ENCODE measurements at places on chromosomes 11 and 22.
A peak's percentile ranks its signal among the peaks of the same experiment; 100 is the strongest.

DNA sequence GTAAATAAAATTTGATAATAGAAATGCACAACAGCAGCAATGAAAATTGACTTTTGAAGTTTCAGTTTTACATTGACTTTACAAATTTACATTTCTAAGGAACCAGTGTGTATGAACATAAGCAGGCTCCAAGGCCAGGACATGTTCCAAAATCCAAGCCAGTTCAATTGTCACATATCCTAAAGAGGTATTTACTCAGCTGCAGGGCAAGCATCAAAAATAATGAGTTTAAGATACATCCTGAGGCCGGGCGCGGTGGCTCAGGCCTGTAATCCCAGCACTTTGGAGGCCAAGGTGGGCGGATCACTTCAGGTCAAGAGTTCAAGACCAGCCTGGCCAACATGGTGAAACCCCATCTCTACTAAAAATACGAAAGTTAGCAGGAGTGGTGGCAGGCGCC lies 39.0 kb upstream of the AKIP1 start:
- DNase-seq: no peak

- peak; percentile 92 for DNase-seq
Measured at GRCh38 chr22:37623075-37624016, 14.7 kb downstream of the GGA1 start.

- DNase-seq: peak; percentile 88
Measured at GRCh38 chr11:18588297-18589252, at the start of gene UEVLD. Gene UEVLD (minus strand): TSS chr11:18588734. CDS start chr11:18588654, 80 bp downstream.

DNA sequence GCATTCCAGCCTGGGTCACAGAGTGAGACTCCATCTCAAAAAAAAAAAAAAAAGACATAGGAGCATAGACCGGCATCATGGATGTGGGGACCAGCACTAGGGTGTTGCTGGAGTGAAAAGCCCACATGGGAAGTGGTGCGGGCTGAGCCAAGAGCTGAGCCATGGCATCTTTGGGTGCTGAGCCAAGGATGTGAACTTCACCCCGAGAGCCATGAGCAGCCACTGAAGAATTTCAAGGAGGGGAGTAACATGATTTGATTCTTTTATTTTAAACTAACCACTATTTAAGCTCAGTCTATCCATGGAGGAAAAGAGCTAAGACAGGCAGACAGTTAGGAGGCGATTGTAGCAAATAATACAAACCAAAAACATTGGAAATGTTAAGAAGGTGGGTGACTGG lies 57.4 kb downstream of the AHNAK start:
- DNase-seq: no peak

- no peak for DNase-seq
Measured at GRCh38 chr22:23107487-23108248, 34.1 kb downstream of the RSPH14 start.

GRCh38 chr11:7353100-7353499 lies 101.4 kb downstream of the SYT9 start:
- no peak for DNase-seq

- DNase-seq: no peak
Measured at GRCh38 chr11:8634498-8634897, 40.5 kb upstream of the STK33 start.

DNA sequence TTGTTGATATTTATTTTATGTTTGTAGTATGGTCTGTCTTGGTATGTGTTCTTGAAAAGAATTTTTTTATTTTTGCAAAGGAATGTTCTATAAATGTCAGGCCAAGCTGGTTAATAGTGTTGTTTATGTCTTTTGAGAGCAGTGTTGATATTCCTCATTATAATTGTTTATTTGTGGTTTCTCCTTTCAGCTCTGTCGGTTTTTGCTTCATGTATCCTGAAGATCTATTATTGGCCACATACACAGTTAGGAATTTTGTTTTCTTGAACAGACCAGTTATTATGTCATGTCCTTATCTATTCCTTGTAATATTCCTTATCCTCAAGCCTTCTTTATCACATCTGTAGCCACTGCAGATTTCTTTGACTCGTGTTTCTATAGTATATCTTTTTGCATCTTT lies 56.5 kb downstream of the PDHX start:
- no peak for DNase-seq

DNA sequence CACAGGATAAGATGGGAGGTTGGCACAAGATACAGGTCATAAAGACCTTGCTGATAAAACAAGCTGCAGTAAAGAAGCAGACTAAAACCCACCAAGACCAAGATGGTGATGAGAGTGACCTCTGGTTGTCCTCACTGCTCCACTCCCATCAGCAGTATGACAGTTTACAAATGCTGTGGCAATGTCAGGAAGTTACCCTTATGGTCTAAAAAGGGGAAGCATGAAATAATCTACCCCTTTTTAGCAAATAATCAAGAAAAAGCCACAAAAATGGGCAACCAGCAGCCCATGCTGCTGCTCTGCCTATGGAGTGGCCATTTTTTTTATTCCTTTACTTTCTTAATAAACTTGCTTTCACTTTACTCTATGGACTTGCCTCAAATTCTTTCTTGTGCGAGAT lies 8.7 kb upstream of the PIWIL4 start:
- no peak for DNase-seq

DNA sequence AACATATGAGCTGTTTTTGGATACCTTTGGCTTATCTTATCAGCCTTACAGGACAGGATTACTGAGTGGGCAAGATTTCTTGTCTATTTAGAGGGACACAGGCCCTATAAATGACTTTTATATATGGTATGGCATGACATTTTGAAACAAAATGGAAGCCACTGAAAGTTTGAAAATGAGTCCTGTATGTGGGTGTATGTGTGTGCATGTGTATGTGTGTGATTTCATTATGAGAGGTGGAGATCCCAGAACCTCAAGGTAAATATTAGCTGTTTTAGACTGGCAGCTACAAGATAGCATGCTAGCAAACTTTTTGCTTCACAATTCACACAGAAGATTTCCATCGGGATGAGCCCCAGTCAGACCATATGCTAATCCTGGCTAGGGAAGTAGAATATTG lies 970.5 kb upstream of the CCDC90B start:
- no peak for DNase-seq

DNA sequence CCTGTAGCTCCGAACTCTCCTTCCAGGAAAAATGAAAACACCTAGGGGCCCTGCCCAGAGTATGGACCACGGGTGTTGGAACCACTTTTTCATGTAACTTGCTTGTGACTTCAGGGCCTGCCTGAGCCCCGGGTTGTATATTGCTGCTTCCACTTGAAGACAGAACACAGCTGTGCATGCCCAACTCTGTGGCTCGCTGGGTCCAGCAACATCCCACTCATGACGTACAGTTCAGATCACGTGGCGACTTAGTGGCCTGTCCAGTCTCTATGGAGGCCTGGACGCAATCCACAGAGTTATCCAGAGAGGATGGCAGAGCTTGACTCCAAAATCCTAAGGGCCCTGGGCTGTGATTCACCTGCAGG lies 6.8 kb downstream of the C11orf21 start:
- no peak for DNase-seq

DNA sequence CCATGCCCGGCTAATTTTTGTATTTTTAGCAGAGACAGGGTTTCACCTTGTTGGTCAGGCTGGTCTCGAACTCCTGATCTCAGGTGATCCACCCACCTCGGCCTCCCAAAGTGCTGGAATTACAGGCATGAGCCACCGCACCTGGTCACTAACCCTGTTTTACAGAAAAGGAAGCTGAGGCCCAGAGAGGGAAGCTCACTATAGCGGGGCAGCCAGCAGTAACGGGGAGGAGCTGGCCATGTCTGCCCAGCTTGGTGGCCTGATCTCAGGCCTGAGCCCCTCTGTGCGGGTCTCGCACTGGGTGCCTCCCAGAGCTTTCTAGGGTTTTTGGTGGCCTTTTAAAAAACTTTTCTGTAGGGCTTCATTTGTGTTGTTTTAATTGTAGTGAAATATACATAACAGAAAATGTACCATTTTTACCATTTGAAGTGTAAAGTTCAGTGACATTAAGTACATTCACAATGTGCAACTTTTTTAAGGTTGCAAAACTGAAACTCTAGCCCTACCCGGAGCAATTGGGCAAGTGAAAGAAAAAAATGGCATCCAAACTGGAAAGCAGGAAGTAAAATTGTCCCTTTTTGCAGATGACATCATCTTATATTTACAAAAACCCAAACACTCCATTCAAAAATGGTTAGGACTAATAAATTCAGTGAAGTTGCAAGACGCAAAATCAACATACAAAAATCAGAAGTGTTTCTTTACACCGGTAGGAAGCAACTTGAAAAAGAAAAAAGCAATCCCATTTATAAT lies 14.5 kb upstream of the CYTH4 start:
- no peak for DNase-seq

DNA sequence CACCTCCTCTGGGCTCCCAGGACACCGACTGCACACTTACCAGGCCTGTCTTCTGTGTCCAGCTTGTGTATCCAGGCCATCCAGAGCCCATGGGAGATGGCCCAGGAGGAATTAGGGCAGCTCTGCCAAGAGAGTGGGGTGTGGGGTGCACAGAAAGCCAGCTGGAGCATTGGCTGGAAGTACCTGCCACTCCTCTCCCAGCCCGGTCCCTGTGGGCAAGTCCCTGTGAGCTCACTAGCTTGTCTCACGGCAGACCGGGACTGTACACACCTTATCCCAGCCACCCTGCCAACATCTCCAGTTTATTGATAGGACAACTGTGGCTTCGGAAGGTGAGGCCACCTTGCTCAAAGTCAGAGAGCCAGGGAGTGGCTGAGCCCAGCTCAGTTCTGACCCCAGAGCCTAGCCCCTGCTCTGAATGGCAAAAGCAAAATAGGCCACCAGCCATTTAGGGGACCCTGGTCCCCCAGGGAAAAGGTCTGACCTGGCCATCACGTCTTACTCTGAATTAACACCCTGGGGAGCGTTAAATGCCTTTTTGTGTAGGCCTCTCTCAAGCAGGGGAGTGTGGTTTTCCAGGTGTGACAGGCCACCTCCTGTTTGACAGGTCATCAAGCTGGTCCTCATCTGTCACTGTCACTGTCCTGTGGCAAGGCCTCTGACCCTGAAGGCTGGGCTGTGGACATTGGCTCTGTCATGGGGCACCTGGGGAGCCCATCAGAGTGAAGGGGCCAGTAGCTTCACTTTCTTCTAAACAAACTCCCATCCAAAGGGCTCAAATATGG lies 15.1 kb downstream of the UQCR10 start:
- no peak for DNase-seq

- no peak for DNase-seq
Measured at GRCh38 chr11:61372659-61373420, 10.7 kb downstream of the TMEM138 start.

- DNase-seq: no peak
Measured at GRCh38 chr22:45678961-45679912, 7.6 kb downstream of the ATXN10 start.

DNA sequence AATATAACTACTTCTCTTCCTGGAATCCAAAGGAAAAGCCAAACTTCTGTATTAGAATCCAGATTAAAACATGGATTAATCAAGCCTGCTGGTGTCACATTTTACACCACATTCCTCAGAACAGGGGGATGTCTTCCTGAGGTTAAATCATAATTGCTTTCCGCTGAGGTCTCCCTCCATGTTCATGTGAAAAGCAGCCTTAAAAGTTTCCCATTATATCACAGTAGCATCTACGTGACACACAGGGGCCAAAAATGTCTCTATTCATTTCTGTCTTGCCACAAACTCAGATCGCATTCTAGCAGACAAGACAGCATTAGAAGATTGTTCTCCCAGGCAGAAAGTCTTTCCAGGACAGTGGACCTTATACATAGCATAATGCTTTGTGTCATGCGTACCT lies 788.7 kb downstream of the OPCML start:
- DNase-seq: no peak

GRCh38 chr11:119400860-119401259 lies 19.4 kb upstream of the USP2 start:
- DNase-seq: no peak

DNA sequence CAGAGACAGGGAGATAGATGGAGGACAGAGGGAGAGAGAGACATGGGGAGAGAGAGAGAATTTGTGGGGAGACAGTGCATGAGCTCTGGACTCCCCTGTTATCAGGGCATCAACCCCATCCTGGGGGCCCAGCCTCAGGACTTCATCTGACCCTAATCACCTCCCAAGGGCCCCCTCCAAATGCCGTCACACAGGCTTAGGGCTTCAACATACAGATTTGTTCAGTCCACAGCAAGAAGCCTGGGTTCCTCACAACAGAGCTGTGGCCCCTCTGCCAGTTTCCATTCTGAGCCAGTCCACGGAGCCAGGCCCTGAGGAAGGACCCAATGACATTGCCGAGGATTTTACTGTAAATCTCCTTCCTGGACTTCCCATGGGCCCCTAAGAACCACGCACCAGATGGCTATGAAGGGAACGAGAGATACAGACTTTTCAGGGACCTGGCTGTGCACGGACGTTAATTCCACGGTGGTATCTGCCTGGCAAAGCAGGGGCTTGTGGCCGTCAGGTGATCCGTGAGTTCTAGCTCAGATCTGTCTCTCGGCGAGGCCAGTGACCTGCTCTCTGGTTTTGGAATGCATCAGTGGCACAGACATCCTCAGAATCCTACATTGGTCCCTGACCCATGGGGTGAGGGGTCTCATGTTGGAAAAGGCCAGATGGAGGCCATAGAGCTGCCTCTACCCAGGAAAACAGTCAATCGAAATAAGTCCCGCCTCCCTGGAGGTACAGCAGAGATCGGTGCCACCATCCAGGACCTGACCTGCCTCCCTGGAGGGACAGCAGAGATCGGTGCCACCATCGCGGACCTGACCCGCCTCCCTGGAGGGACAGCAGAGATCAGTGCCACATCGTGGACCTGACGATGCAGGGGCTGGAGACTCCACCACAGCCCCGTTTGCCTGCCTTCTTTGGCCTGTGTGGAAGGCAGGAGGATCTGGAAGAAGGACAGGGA lies 8.7 kb upstream of the B4GALNT4 start:
- DNase-seq: peak; percentile 59

GRCh38 chr11:72363112-72363511 lies 71.2 kb downstream of the CLPB start:
- DNase-seq: no peak

DNA sequence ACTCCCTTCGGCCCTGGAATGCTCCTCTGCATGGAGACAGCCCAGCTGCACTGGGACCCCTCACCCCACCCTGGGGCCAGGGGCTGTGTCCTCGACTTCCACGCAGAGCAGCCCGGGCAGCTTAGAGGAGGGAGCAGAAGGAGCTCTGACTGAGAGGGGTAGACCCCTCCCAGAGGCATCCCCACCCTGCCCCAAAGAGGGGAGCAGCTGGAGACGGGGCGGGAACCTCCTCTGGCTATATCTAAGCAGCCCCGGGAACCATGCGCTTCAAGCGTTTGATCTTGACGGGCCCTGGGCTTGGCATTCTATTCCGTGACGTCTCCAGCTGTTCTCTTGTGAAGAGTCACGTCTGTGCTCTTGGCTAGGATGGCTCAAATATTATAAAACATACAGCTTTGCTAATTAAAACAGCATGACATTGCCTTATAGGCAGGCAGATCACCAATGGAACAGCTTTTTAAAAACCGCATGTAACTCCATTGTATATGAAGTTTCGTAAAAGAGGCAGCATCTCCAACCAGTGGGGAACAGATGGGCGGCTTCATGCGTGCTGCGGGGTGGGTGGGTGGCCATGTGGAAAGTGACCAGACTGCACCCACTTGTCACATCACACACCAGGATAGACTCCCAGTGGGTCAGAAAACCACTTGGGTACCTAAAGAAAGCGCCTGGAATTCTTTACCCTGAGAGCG lies 7.7 kb downstream of the KCNQ1 start:
- DNase-seq: peak; percentile 54

- DNase-seq: peak; percentile 36
Measured at GRCh38 chr11:356610-357009, 12.7 kb upstream of the B4GALNT4 start.

- no peak for DNase-seq
Measured at GRCh38 chr22:27142286-27142685, 484.9 kb downstream of the MIAT start.

- DNase-seq: no peak
Measured at GRCh38 chr11:126257144-126257543, 11.6 kb downstream of the SRPRA start.

GRCh38 chr22:40789131-40789530 lies 30.0 kb downstream of the SLC25A17 start:
- DNase-seq: no peak

Measured in activated effector memory CD4-positive, alpha-beta T cell treated with anti-CD3 and anti-CD28 coated beads, Interleukin-2, amount 50 U/mL, for 16 hours (primary cell).